HT-29 (cell line): ENCODE measurements at places on chromosomes 12 and 14. TPM values are rescaled to one million over a fixed set of nuclear protein-coding genes. Genes with fewer than 3 reads are reported as not detected.

CLEC9A gene
- total RNA-seq = not detected in 2 replicates

FOXA1 gene
- 191 and 199 TPM in 2 replicates for total RNA-seq

CCER1 gene
- not detected in 2 replicates for total RNA-seq

CCDC184 gene
- total RNA-seq = not detected in 2 replicates

PPP4R4 gene
- total RNA-seq = 0.03 and 0.94 TPM in 2 replicates

PRR4 gene
- 0.13 and 0.28 TPM in 2 replicates for total RNA-seq

SCNN1A gene
- total RNA-seq = 161 and 221 TPM in 2 replicates

MEG3 gene
- total RNA-seq = not detected in 2 replicates

TAS2R20 gene
- 0.79 and 0.86 TPM in 2 replicates for total RNA-seq

BTBD7 gene
- total RNA-seq = 7.3 and 9.4 TPM in 2 replicates

SLC38A2 gene
- 67.9 and 74.4 TPM in 2 replicates for total RNA-seq

MANSC4 gene
- not detected in 2 replicates for total RNA-seq

LTBP2 gene
- total RNA-seq = 0.31 and 2.6 TPM in 2 replicates

PTPRO gene
- total RNA-seq = 12.3 and 14.3 TPM in 2 replicates

PLEKHD1 gene
- not detected in 2 replicates for total RNA-seq

AMN1 gene
- 2.7 and 4.3 TPM in 2 replicates for total RNA-seq

MLEC gene
- total RNA-seq = 226 and 266 TPM in 2 replicates

ARMH4 gene
- not detected in 2 replicates for total RNA-seq

KLRB1 gene
- total RNA-seq = not detected in 2 replicates

KRT6C gene
- not detected in 2 replicates for total RNA-seq

SERPINA12 gene
- not detected in 2 replicates for total RNA-seq

KIF26A gene
- not detected in 2 replicates for total RNA-seq

GSC gene
- total RNA-seq = not detected in 2 replicates

PPFIA2 gene
- not detected in 2 replicates for total RNA-seq
